Stimulated activated CD8-positive, alpha-beta memory T cell treated with anti-CD3 and anti-CD28 coated beads, Interleukin-15, amount 100 ng/mL, for 24 hours (primary cell): ENCODE measurements at places on chromosomes 2 and 18.
A peak's percentile ranks its signal among the peaks of the same experiment; 100 is the strongest.

DNA sequence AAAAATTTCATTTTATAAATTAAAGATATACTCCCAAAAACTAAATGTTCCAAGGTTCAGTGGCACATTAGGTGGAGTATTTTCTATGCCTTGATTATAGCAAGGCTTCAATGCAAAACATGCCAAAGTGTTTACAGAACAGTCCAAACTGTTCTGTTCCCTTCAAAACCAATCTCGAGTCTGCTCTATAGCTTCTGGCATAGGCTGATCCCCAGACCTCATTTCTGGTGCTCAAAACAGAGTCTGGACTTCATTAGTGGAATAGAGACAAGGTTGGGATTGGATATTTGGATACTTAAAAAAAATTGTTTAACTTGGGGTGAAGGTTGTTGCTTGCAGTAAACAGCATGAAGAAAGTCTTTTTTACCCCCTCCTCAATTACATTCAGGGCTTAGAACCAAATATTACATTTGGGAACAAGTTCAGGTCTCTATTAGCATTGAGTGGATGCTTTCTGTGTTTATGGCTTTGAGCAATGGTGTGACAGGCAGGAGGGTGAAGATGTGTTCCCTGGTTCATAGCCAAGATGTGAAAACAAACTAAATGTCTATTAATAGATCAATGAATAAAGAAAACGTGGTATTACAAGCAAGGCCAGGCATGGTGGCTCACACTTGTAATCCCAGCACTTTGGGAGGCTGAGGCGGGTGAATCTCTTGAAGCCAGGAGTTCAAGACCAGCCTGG, 208.1 kb upstream of the RND3 start:
- DNase-seq, result no peak

- DNase-seq, result no peak
Observed at GRCh38 chr2:127485694-127486071, 40.6 kb downstream of the IWS1 start.

DNA sequence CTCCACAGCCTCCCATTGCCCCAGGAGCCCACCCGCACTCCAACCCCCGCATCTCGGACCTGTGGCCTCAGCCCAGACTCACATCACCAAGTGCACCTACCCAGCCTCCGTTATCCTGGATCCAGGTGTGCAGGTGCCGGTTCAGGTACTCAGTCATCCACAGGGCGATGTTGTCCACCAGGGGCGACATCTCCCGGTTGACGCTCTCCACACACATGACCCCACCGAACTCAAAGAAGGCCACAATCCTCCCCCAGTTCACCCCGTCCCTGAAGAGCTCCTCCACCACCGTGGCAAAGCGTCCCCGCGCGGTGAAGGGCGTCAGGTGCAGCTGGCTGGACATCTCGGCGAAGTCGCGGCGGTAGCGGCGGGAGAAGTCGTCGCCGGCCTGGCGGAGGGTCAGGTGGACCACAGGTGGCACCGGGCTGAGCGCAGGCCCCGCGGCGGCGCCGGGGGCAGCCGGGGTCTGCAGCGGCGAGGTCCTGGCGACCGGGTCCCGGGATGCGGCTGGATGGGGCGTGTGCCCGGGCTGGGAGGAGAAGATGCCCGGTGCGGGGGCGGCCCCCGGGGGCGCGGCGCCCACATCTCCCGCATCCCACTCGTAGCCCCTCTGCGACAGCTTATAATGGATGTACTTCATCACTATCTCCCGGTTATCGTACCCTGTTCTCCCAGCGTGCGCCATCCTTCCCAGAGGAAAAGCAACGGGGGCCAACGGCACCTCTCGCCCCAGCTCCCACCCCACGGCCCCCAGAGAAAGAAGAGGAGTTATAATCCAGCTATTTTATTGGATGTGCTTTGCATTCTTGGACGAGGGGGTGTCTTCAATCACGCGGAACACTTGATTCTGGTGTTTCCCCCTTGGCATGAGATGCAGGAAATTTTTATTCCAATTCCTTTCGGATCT, 1.3 kb downstream of the BCL2 start:
- peak; percentile 31 for DNase-seq

DNA sequence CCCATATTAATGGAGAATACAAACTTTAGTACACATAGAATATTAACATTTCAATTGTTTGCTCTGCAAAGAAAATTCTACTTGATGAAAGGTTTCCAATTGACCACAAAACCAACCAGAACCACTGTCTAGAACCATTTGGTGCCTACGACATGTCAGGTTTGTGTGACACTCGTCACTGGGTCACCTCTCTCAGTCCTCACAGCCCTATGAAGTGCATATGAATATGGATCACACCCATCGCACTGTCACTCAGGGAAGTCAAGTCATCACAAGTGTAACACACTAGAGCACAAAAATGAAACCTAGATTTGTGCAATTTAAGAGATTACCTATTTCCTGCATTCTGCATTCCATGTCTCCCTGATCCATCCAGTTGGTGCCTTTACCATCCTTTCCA, 43.7 kb downstream of the PTPN2 start:
- no peak for DNase-seq

- no peak for DNase-seq
Observed at GRCh38 chr2:203484266-203485112, 50.6 kb downstream of the RAPH1 start.

DNA sequence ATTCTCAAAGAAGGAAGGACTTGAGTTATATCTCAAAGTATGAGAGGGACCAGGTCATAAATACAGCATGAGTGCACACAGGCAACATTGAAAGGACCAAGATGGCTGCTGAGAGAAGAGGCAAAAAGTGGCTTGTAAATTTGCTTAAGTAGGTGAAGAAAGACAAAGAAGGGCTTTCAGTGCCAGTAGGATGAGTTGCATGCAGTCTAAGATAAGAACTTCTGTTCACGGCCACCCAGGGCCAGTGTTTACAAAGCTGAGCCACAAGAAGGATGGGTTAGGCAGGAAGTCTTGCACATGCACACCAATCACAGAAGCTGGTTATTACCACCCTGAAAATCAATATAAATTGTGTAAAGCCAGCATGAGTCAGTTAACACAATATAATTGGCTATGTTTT, 3.1 kb upstream of the ABCB11 start:
- DNase-seq, result no peak

DNA sequence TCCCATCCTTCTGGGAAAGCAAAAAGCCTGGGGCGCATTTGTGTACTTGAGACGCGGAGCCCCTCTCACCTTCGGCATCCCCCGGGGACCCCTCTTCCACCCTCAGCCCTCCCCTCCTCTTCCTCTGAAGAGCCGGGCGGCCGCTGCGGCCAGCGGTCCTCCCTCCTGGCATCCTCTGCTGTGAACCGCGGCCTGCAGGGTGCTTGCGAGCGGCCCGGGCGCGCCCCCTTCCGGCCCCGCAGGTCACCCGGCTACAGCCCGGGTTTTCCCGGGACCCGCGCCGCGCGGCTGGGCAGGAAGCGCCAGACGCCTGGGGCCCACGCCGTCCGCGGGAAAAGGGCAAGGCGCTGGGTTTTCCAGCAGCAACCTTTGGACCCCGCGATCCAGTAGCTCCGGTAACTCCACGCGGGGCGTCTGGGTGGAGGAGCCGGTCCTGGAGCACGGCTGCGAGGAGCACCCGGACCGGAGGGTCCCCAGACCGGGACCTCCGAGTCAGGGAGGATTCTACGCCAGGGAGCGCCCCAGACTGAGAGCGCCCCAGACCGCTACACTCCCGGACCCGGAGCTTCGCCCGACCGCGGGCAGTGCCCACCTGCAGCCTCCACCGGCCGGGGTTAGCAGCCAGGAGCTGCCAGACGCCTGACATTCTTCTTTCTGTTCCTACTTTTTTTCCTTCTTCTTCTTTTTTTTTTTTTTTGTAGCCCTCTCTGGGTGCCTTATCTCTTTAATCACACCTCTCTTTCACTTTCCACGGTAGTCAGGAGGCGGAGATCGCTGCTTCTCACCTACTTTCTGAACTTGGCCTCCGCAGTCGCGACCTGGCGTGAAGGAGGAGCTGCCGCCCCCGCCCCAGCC, at the start of gene IL18R1:
TSS of gene IL18R1 (plus strand) at position 271 of the 855 bp plus-strand sequence. CDS start 6,865 bp downstream, outside the sequence.
- peak; percentile 42 for DNase-seq

GRCh38 chr2:239952665-239953417, 72.3 kb downstream of the NDUFA10 start:
- no peak for DNase-seq

GRCh38 chr2:3443506-3444084, 64.1 kb downstream of the TRAPPC12 start:
- DNase-seq, result no peak

DNA sequence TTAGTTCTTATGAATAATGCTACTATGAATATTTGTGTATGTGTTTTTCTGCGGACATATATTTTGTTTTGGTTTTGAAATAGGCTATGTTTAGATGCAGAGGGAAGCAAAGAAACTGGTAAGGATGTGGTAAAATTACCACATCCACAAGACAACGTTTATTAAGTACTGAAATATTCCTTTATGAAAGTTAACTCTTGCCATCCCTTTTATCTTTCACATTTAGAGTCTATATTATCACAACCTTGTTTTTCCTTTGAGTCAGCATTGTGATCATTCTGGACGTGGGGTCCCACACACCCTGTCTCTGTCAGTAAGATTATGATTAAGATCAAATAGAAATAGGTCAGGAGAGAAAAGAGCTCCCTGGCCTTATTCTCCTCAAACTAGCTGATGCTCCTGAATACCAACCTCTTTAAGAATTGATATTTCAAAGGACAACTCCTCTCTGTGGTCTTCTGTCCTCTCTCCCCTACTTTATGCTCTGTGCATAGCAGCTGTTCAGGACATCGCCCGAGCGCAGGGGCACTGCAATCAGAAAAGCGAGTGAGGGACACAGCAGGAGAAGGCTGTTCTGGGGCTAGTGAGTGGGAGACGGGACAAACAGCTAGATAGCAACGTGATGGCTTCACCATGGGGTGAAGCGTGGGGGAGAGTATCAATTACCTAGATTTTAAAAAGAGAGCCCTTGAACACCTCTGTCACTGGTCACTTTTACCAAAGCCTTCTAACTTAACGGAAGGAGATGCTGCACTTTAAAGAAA, 12.2 kb downstream of the METAP1D start:
- DNase-seq, result no peak

DNA sequence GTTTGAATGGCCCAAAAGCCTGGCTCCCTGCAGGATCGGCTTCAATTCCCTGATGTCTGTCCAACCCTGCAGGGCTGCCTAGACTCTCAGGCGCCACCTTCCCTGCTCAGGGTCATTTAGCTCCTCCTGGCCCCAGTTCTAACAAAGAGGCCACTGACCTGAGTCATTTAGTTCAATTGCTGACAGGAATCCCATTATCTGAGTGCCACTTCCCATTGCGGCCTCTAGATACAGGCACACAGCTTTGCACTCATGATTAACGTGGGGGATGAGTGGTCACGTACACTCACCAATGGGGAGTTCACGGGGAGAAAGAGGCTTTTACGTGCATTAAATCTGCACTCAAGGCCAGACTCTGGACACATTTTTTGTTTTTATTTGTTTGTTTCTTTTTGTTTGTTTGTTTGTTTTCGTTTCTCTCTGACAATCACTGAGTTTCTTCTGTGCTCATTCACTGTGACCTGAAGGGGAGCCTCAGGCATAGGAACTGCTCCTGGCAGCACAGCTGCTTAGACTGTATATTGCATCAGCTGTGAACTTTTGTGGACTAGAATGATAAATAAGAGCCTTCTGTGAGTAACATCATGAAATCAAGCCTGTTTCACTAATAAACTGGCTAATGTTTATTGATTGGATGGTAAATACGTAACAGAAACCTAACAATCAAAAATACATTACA, 118.9 kb upstream of the CTNNA2 start:
- DNase-seq, result no peak

DNA sequence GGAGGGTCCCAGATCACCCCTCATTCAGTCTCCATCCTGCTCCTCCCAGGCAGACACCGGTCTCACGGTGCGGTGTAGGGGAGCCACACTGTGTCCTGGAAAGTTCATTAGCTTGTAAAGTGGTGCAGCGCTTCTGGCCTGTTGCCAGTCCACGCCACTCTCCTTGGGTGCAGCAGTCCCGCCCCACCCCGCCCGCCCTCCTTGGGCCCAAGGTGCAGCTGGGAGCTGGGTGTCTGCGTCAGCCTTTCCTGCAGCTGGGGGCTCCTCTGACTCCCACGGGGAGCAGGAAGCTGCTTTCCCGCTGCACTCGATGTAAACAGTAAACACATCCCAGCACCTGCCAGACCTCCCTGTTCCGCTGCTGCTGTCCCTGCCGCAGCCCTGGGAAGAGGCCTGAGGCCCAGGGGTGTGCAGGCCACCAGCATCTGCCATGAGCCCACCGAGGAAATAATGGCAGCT, 53.8 kb upstream of the ASB18 start:
- DNase-seq, result no peak
